Trophoblast cell (in vitro differentiated cells and primary cell): ENCODE measurements at places on chromosomes 2 and 18.

DNA sequence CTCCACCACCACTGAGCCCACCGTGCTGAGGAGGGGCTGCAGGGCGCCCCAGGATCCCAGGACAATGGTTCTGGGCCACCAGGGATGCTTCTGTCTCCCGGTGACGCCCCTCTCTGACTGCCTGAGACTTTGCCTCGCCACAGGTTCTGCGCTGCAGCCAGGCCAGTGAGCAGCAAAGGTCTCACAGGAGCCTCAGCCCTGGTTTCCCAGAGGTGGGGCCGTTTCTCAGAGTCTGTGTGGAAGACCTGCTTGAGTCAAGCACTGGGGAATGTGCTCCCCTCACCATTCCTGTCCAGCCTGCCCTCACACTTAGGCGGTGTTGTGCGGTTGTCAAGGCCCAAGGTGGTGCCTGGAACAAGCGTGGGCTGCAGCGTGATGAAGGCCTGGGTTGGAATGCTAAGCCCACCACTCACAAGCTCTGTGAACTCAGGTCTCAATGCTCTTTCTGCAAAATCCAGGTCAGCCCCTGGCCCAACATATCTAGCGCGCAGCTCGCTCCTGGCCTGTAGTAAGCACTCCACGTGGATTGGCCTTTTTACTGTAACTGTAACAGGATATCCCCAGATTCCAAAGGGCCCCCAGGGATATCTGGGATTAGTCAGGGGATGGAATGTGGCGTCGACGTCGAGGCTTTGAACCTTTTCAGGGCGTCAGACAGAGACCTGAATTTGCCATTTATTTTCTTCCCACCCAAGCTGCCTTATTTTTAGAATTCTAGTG, 47.6 kb downstream of the PLB1 start:
- no peak for DNase-seq

- DNase-seq: no peak
Measured at GRCh38 chr2:8886876-8887275, 49.5 kb upstream of the KIDINS220 start.

DNA sequence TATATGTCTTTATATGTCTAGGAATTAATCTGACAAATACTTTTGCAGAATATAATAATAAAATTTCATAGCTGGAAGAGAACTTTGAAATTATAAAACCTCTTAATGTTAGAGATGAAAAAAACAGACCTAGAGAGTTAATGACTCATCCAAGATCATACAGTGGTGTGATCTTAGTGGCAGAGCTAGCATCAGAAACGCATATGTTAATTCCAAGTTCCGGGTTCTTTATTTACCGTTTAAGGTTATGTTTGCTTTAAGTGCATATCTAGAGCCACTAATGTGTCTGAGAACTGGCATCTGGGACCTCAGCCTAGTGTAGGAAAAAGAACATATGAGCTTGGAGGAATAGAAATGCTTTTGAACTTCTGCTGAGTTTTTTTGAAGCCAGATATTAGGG, 24.3 kb downstream of the CERS6 start:
- no peak for DNase-seq

DNA sequence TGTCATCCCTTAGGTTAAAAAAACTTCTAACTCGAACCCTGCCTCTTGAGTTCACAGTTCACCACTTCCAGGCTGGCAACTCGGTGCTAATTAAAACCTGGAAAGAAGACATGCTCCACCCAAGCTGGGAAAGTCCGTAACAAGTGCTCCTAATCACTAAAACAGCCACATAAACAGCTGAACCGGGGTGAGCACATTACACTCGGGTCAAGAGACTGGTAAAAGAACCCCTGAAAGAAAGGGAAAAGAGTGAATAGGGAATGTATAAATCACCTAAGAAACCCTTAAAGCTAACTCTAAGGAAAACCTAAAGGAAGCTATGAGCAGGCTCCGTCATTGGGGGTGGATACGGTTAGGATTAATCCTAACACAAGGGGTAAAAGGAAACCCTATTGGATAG, 102.0 kb downstream of the HIBCH start:
- no peak for DNase-seq

- DNase-seq: no peak
Measured at GRCh38 chr2:237068005-237068576, 17.6 kb upstream of the COPS8 start.

DNA sequence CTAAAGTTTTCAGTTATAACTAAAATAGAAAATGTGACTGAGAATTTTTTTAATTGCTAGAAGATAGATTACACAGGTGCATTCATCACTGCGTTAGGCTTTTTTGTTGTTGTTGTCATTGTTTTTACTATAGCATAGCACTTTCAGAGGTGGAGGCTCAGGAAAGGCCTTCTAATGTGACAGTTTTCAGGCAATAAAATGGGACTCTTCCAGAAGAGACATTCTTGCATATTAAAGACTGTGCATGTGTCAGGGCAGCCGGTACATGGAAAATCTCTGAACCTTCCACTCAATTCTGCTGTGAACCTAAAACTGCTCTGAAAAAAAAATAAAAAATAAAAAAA, 175.2 kb downstream of the METTL4 start:
- DNase-seq: no peak

DNA sequence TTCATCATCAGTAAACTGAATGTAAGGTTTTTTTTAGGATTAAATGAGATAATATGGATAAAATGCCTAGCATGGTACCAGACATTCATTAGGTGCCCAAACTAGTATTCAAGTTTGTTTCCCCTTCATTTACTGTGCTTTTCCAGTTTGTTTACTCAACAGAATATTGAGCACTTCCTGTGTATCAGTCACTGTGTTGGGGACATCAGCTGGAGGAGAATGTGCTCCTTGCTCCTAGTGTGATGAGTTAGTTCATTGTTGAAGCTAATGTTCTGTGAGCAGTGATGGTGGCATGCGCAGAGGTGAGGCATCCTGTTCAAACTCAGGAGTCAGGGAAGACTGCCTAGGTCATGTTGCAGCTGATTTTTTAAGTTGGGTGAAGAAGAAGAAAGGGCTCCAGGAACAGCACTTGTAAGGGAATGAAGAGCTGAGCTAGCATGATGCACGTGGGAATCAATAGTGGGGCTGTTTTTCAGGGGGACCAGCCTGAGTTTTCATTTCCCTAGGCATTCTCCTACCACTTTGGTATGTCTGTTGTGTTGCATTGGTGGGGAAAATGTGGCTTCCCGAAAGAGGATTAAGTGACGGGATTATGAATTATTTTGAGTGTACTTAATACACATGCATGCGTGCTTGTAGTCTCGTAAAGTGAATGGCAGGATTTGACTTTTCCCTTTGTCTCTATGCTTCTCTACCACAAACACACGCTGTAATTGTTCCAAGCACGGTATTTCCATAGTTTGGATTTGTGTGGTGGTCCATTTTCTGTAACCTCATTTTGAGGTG, 23.7 kb downstream of the TTLL4 start:
- DNase-seq: no peak

- DNase-seq: no peak
Measured at GRCh38 chr2:100739735-100740432, 80.1 kb upstream of the NPAS2 start.

GRCh38 chr18:8947566-8947965, 154.9 kb upstream of the NDUFV2 start:
- DNase-seq: no peak

DNA sequence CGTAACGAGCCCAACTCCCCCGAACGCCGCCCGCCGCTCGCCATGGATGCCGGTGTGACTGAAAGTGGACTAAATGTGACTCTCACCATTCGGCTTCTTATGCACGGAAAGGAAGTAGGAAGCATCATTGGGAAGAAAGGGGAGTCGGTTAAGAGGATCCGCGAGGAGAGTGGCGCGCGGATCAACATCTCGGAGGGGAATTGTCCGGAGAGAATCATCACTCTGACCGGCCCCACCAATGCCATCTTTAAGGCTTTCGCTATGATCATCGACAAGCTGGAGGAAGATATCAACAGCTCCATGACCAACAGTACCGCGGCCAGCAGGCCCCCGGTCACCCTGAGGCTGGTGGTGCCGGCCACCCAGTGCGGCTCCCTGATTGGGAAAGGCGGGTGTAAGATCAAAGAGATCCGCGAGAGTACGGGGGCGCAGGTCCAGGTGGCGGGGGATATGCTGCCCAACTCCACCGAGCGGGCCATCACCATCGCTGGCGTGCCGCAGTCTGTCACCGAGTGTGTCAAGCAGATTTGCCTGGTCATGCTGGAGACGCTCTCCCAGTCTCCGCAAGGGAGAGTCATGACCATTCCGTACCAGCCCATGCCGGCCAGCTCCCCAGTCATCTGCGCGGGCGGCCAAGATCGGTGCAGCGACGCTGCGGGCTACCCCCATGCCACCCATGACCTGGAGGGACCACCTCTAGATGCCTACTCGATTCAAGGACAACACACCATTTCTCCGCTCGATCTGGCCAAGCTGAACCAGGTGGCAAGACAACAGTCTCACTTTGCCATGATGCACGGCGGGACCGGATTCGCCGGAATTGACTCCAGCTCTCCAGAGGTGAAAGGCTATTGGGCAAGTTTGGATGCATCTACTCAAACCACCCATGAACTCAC, 673 bp downstream of the PCBP1 start:
- DNase-seq: peak; percentile 76

DNA sequence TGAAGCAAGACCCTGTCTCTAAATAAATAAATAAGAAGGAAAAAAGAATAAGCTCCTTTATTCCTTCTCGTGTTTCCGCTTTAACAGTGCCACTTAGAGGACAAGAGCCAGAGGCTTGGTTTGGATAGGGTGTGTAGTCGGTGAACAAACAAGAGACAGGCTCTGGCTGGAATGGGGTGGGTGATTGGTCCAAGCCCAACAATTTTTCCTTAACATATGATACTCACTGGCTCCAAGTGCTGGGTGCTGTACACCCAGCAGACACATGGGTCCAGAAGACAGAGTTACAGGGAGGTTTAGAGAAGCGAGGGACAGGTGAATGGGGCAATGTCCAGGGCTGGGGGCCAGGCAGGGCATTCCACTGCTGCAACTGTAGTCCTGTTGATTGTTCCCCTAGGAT, 77.8 kb downstream of the NCAPH start:
- no peak for DNase-seq

GRCh38 chr18:43031169-43031568, 84.3 kb downstream of the RIT2 start:
- DNase-seq: no peak

- DNase-seq: no peak
Measured at GRCh38 chr2:160109243-160109642, 46.8 kb upstream of the PLA2R1 start.

- DNase-seq: no peak
Measured at GRCh38 chr2:127106457-127106990, 430 bp downstream of the BIN1 start.

DNA sequence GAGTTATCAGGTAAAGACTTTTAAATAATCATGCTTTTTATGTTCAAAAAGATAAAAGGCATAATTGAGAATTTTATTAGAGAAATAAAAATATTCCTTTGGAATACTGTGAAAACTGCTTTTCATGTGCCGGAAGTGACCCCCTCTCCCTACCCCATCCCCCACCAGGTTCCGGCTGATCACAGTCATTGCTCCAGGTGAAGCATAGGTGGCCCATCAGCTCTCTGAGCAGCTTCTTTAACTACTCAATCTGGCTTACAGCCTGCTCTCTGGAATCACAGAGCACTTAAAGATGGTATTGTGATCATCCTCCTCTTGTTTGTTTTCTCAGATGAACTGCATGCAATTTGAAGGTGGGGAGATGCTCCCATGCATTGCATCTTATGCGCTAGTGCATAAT, 257.7 kb downstream of the EN1 start:
- no peak for DNase-seq

GRCh38 chr2:188889187-188889586, 85.0 kb upstream of the COL3A1 start:
- no peak for DNase-seq

DNA sequence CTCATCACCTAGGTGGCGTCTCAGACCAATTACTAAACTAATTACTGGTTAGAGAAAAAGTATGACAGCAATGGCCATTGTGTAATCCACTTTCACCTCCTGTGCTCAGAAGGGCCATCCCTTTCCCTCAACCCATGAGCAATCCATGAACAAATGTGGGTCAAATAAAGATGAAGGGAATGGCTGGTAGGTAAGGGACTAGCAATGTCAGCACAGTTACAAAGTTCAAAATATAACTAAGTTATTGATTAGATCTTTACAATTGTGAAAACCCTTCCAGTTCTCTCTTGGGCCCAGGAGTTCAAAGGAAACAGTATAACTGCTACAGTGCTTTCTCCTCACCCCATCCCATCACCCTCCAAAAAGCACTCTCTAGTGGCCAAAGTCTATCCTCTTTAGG, 98.3 kb downstream of the DTNA start:
- peak; percentile 33 for DNase-seq

DNA sequence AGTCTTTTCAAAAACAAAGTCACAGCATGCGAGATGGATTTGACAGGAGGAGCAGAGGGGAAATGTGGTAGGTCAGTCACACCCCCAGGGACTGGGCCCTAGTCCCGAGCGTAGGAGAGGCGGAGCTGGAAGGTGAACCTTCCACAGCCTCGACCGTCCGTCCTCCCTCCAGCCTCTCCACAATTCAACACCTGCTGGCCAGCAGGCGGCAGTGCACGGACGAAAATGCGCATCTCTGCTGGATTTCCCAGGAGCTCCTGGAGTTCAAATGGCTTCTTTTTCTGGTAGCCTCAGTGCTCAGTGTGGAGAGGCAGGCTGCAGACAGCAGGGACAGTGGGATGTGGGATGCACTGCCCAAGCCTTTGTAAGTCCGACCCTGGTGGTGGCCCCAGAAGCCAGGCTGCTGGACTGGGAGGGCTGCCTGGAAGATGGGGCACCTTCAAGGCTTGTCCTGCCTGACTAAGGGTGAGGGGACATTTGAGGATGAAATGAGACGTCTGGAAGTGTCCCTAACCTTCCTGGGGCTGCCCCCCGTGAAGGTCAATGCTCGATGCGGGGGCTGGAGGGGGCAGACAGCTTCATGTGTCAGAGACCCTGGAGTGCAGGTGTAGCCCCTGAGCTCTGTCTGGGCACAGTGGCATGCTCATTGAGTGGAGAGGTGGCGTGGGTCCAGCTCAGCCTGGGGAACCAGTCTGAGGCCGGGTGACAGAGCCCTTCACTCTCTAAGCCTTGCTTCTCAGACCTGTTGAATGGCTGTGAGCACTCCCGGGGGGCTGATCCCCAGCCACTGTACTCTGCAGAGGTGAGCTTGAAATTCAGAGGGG, 189.5 kb downstream of the TFCP2L1 start:
- peak; percentile 51 for DNase-seq

DNA sequence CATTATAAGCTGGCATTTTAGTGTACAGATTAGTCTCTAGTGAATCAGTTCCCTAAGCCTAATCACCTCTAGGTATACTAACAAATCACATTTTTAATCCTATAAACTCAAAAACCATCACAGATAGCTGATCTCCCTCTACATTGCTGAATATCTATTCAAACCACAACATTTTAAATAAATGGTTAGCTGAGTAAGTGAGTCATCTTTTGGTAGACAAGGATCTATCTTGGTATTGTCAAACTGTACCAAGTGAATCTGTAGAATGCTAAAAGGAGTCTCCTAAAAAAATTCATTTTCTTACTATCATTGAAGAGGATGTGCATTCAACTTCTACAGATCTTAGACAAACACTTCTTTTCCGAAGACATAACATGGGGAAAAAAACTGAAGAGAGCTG, 40.7 kb downstream of the INO80D start:
- DNase-seq: no peak

DNA sequence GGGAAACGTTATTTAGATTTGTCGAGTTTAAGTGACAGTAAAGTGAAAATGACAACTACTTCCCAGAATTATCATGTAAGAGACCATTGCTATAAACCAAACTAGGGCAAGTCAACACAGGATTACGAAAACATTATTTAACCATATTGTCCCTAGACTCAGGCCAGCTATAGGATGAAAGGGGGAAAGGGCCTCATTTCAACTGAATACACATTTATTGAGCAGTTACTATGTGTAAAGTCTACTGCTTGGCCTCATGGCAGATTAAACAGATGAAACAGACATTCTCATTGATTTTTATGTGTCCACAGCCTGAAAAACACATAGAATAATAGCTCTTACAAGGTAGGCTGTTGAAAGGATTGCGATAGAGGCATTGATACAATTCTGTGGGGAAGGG, 32.7 kb downstream of the ARHGEF33 start:
- no peak for DNase-seq
